Activated CD8-positive, alpha-beta T cell treated with anti-CD3 and anti-CD28 coated beads for 36 hours (primary cell): ENCODE measurements at places on chromosomes 6 and 20. TPM values are rescaled to one million over a fixed set of nuclear protein-coding genes. Genes with fewer than 3 reads are reported as not detected.
A peak's percentile ranks its signal among the peaks of the same experiment; 100 is the strongest.

Gene CCN6
- total RNA-seq: not detected

DNA sequence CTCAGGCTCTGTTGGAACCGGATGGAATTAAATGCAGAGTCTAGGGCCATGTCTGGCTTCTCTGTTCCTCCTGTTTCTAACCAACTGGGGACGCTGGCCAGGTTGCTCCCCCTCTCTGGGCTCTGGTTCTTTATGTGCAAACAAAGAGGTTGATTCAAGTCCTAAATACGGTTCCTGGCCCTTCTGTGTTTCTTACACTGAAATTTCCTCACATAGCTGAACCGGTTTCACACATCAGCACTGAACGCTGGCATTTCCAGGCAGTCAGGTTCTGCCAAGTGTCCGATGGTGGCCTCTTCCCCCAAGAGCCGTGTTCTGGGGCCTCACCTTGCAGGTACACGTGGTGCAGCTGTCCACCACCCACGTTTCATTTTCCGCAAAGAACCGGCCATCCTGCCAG, 13.5 kb downstream of the THBS2 start:
- no peak for DNase-seq

DNA sequence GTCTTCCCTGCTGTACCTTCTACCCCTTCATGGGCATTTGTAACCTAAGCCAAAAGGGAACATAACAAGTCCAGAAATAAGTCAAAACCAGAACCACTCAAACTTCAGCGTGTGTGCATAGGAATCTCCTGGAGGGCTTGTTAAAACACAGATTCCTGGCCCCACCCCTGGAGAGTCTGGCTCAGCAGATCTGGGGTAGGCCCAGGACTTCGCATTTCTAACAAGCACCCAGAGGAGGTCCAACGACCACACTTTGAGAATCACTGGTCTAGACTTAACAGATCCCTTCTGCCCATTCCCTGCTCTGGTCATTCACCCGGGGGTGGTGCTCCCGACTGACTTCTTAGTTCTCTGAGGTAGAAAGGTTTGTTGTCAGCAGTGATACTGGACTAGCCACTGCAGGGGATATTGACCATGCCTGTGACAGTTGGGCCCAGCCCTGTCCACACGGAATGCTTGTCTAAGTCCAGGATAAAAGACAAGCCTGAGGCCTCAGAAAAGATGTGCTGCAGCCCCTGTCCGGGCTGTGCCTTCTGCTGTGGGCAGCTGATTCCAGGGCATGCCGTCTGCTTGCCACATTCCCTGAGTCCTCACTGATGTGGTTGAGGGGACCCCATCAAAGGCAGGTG, 68.6 kb downstream of the SYNJ2 start:
- no peak for DNase-seq

- no peak for DNase-seq
Measured at GRCh38 chr20:48698507-48699267, 129.1 kb downstream of the PREX1 start.

Gene MCHR2
- total RNA-seq: not detected

DNA sequence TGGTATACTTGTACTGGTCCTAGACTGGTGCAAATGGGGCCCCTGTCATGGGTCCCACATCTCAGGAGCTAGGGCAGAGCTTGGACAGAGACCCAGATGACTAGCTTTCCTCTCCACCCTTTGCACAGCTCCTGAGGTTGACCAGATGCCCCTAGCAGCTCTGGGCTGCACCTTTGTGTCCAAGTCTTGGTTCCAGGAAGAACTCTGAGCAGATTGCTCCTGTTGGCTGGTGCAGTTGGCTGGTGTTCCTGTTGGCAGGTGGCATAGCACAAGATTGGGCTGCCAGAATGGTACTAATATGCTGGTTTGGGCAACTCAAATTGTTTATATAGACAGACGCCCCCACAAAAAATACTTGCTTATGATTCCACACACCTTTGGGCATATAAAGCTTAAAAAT, 89.4 kb upstream of the EZR start:
- DNase-seq: no peak

DNA sequence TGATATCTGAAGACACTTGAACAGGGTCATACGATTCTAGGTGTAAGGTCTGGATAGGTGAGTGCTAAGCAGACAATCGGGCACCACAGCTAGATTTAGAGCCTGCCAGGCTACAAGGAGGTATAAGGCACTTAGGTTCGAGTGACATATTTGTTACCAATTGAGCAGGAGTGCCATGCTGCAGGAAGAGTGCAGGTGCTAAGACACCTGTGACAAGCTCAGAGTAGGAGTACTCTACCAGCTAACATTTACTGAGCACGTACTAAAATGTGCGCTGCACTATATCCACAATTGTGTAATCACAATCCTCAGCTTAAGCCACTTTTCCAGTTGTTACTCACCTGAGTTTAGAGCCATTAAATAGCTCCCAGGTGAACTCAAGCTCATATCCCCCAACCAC, 227.8 kb upstream of the MOCS1 start:
- DNase-seq: no peak

- DNase-seq: no peak
Measured at GRCh38 chr20:43682446-43682845, 15.5 kb downstream of the MYBL2 start.

Gene OR14J1
- not detected for total RNA-seq

Gene RAD21L1
- total RNA-seq: 0.25 TPM

DNA sequence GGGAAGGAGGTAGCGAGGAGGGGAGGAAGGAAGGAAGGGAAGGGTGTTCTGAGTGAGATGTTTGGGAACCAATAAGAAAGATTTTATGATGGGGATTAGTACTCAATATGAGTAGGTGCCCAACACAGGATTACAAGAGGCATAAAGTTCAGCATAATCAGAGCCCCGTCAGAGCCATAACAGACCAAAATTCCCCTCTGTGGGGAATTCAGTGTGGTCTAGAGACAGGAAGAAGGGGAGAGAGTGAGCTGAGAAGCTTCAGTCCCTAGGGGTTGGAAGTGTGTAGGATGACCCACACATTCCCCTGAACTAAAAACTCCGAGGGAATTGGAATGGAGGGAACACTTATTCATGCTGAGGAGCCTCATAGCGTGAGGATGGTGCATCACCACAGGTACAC, 160.3 kb upstream of the SASH1 start:
- no peak for DNase-seq

GRCh38 chr20:63017076-63017825, 10.5 kb upstream of the BHLHE23 start:
- no peak for DNase-seq

Gene BTBD3
- total RNA-seq: 4.9 TPM

Gene FILIP1
- not detected for total RNA-seq

DNA sequence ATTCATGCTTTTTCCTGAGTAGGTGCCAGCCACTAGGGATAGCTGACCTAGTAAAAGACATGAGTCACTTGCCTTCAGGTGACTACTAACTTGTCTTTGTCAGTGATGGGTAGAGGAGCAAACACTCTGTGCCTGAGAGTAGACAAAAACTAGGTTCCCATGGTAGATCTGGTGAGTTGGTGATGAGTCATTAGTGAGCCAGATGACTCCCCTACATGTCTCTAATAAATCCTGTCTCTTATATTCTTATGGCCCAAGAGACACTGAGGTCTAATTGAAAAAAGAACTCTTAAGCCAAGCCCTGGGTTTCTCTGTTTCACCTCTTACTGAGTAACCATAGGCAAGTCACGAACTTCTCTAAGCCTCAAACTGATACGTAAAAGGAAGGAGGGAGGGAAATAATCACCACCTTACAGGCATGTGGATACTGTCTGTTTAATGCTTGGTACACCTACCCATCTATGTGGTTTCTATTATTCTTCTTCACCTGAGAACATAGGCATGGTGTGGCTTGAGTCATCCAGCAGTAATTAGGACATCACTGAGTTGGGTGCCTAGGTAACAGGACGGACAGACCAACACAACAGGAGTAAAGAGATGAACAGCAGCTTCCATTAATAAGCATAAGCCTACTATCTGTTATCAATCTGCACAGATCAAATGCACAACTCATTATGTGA, 20.3 kb downstream of the TTPAL start:
- DNase-seq: peak; percentile 13

Gene CCN5
- not detected for total RNA-seq

Gene KIAA0408
- 1.8 TPM for total RNA-seq

GRCh38 chr6:14549304-14549770, 431.8 kb downstream of the CD83 start:
- DNase-seq: no peak

DNA sequence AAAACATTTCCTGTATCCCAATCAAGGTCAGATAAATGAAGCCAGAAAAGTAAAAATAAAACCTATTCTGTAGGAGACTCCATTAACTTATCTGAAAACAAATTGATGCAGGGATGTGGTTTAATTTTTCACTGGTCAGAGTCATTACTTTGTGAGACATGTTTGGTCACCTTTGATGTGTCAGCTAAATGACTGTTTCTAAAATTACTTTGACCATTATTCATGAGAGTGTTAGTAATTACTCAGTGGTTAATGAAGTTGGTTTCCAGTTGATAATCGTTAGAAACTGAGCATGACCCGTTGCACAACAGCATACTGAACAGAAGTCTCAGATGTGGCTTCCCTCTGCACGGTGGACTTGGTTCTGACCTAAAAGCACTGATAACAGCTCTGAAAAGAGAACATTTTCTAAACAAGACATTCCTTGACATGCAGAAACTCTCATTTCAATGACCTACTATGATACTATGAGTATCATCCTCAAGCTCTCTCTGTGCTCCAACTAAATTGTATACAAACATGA, 410.5 kb upstream of the RNF217 start:
- DNase-seq: no peak

- no peak for DNase-seq
Measured at GRCh38 chr20:33837096-33837830, 26.1 kb downstream of the CHMP4B start.

GRCh38 chr20:23598481-23598880, 7.2 kb downstream of the CST9 start:
- no peak for DNase-seq

DNA sequence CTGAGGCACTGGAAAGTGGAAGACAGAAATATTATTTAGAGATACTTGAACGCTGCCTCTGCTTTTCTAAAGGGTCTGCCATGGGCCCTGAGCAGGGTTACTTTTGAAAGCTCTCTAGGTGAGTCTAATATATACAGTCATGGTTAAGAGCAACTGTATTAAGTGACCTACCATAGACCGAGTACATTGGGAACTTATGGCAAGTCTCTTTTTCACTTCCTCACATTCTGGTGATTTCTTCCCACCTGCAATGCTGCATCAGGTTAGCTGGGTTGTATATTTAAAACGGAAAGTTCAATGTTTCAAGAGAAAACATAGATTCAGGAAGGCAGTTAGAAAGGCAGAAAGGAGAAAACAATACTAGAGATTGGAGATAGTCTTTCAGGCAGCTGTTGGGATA, 154.7 kb downstream of the PHF3 start:
- DNase-seq: no peak

GRCh38 chr6:115675443-115675842, 385.2 kb downstream of the FRK start:
- no peak for DNase-seq

- DNase-seq: no peak
Measured at GRCh38 chr6:126475449-126475848, 135.5 kb downstream of the CENPW start.

GRCh38 chr6:105753620-105754211, 332.4 kb upstream of the PRDM1 start:
- no peak for DNase-seq

Gene CST2
- total RNA-seq: not detected

GRCh38 chr6:155223646-155224451, 40.0 kb upstream of the CLDN20 start:
- peak; percentile 78 for DNase-seq

DNA sequence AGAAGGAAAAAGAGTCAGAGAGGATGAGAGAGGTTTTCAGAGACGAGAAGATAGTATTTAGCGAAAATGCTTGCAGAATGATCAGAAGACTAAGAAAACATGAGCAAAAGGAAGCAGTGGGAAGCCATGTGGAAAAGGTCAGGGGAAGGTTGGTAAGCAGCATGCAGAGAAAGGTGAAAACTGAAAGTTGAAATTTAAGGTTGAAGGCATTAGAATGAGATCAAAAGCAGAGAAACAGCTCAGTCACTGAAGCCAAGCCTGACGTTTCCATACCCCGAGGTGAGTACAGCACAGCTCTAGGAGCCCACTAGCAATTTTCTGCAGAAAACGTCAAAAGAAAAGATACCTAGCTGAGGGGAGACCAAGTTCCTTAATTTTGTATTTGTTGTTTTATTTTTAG, 19.1 kb upstream of the TFB1M start:
- DNase-seq: peak; percentile 52

- no peak for DNase-seq
Measured at GRCh38 chr6:84515067-84515466, 249.3 kb downstream of the TBX18 start.

Gene WASF1
- 4.6 TPM for total RNA-seq

DNA sequence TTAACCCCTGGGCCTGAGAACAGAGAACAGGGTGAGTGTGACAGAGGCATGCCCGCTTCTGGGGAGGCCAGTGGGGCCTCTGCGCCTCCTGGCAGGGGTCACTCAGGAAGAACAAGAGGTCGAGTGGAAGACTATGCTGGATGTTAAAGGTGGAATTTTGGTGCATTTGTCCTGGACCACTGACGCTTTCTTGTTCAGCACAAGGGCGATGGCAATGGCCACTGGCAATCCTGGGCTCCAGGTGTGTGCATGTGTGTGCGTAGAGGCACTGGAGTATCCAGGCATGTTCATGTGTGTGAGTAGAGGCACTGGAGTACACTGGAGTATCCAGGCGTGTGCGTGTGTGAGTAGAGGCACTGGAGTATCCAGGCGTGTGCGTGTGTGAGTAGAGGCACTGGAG, 23.5 kb upstream of the NPBWR2 start:
- no peak for DNase-seq

GRCh38 chr6:41964201-41964887, 22.7 kb upstream of the CCND3 start:
- peak; percentile 56 for DNase-seq

DNA sequence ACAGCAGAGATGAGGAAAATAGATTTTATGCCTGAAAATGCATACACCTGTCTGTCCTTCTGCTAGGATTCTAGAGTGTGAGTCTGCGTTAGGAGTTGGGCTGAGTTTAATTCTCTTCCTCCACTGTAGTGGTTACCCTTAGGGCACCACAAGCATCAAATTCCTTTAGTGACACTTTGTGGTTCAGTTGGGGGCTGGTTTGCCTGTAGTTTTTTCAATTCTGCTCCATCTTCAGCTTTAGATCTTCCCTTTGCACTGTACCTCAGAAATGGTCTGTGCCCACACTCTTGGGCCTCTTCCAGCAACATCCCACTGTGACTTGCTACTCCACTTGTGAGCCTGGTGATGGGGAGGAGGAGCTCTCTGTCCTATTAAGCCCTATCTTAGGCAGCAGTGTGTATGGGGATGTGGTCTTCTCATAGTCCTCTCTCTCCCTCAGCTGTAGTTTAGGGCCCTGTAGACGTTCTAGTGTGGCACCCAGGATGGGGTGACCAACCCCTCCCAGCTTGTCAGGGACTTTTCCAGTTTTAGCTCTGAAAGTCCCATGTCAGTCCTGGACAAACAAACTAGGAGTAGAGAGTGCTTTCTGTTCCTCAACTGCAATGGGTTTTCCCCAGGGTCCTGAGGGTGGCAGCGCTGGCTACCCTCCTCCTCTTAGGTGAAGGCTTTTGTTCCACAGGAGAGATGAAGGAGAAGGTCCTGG, 19.7 kb upstream of the OGFRL1 start:
- DNase-seq: no peak
